ENCODE measurements at places on chromosomes 16 and 17.

DNA sequence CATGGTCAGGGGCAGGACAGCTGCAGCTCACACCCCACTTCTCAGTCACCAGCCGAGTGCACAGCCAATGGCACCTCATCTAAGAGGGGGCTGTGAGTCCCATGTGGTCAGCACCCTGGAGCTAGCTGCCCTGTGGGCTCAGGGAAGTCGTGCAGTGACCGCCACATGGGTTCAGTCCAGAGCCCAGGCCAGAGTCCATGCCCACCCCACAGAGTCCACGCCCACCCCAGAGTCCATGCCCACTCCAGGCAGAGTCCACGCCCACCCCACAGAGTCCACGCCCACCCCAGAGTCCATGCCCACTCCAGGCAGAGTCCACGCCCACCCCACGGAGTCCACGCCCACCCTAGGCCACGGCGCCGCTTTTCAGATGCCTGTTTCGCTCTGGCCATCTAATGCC, 24.1 kb downstream of the SLC7A5 start:
- no peak for DNase-seq

- DNase-seq: no peak
Measured at GRCh38 chr16:27284865-27285675, 16.5 kb upstream of the NSMCE1 start.

GRCh38 chr17:9189870-9190269, 168.6 kb downstream of the NTN1 start:
- DNase-seq: no peak

DNA sequence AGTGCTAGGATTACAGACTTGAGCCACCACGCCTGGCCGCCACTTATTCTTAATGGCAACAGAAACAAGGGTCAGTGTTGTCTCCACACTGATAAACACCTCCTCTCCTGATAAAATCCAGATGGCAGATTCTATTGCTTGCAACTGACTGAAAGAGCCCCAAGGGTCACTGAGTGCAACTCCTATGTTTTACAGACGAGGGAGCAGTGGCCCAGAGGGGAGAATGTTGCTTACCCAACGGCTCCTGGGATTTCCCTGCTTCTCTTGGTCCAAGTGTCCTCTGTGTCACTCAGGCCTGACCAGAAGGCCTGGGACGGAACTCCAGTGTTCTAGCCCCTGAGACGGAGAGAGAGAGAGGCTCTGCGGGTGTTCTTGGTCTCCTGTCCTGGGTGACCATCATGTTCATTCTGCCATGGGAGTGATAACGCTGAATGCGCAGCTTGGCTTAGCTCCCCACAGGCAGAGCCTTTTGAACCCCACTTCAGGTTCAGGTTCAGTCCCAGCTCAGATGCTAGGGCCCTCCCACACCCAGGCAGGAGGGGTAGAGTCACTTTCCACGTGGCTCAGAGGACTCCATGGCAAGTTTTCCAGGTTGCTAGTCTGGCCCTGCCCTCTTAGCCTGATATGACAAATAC, 77.3 kb upstream of the NLRP1 start:
- no peak for DNase-seq

GRCh38 chr16:81542609-81543570, 98.3 kb downstream of the CMIP start:
- no peak for DNase-seq

DNA sequence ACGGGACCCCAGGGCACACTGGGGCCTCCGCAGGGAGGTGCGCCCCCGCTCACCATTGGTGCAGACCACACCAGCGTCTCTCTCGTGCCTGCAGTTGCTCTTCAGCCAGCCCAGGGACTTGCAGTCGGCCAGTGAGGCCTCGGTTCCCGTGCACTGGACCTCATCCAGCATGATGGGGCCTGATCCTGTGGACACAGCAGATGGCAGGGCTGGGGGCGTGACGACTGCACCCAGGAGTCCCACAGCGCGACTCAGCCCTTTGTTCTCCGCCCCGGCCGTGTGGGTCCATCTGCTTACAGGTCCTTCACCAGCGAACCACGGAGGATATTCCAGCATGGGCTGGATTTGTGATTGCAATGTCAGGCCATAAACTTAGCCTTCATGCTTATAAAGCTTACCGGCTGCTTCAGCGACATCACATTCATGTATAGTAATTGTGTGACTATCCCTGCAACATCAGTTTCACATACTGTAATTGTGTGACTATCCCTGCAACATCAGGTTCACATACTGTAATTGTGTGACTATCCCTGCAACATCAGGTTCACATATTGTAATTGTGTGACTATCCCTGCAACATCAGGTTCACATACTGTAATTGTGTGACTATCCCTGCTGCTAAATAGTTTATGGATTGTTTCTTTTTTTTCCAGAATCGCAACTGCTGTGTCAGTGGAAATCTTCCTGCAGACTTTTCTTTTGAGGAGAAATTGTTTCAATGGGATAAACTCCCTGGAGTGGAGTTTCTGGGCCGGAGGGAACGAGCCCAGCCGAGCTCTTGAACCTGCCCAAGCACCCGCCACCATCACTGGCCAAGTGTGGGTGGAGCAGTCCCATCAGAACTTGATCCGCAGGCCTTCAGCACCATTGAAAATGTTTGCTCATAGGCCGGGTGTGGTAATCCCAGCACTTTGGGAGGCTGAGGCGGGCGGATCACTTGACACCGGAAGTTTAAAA, 4.8 kb downstream of the LGALS3BP start:
- DNase-seq: no peak

GRCh38 chr17:82076785-82077591, 11.4 kb upstream of the DUS1L start:
- DNase-seq: no peak

- DNase-seq: no peak
Measured at GRCh38 chr17:75105126-75106080, 4.4 kb upstream of the ARMC7 start.

DNA sequence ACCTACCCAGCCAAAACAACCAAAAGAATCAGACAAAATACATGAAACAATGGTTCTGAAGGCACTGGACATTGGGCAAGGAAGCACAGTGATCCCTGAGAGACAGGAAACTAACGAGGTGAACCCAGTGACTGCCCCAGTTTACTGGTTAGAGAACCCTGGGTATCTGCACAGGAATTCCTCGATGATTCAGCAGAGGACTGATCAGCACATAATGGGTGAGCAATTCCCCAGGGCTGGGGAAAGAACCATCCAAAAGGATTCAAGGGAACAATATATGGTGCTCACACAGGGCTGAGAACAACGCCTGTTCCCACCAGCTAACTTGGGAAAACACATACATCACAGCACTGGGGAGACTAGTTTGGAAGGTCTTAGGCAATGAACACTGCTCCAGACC, 167.2 kb downstream of the PARN start:
- DNase-seq: no peak

DNA sequence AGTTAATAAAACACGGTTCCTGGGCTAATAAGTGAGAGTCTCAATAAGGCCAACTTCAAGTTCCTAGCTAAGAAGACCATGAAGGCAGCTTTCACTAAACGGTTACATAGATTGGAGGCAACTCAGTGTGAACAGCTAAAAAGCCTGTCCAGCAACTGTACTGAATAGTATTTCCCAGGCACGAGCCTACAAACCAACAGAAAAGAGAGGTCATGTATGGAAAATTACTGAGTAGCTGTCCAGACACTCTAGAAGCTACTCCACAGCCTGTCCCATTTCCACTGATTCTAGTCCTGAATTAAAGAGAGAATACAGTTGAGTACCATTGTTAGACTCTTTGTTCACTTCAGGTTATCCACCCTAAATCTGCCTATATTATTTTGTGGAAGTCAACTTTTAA, 36.5 kb upstream of the C17orf78 start:
- DNase-seq: no peak

Measured in neural crest cell (in vitro differentiated cells).